ENCODE measurements at places on chromosomes 2 and 18. TPM values are rescaled to one million over a fixed set of nuclear protein-coding genes. Genes with fewer than 3 reads are reported as not detected.

GRCh38 chr2:149346272-149346671 lies 15.9 kb downstream of the LYPD6 start:
- DNase-seq: no peak

The AMER3 gene
- not detected for polyA plus RNA-seq

- DNase-seq: peak; percentile 67
Observed at GRCh38 chr2:215436705-215437565, 1.1 kb upstream of the FN1 start.

DNA sequence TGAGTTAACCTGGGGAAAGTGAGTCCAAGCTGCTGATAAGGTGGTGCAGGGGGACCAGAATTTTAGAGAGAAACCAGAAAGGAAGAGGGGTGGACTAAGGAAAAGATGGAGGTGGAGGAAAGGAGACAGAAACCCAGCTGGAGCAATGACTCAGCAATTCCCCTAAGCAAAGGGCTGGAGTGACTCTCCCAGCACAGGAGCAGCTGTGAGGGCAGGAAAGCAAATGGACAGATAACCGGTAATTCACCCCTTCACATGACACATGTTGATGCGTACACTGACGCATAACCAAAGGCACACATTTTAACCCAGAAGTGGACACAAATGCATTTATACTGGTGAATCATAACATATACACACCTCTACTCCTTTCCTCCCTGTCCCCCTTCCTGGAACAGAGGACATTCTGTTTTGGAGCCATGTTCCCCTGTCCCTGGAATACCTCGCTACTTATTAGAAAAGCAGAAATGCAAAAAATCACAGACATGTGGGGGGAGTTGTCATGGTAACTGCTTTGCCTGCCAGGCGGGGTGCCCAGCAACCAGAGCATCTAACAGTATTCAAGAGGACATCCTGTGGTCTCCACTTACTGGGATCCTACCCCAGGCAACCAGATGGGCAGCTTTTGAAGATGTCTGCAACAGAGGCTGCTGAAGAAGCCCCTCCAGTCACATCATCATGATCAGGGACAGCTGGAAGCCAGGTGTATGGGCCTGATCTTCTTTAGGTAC lies 4.7 kb downstream of the CDK5R2 start:
- DNase-seq: no peak

GRCh38 chr2:36538335-36538734 lies 59.6 kb downstream of the FEZ2 start:
- DNase-seq: peak; percentile 74

The PLB1 gene
- polyA plus RNA-seq: 1.0 TPM

- no peak for DNase-seq
Observed at GRCh38 chr2:180247658-180248057, 240.6 kb upstream of the CWC22 start.

The TUBA4B gene
- 8.7 TPM for polyA plus RNA-seq

- DNase-seq: no peak
Observed at GRCh38 chr18:49892148-49892924, 79.0 kb upstream of the ACAA2 start.

The KRTCAP3 gene
- 50.2 TPM for polyA plus RNA-seq

DNA sequence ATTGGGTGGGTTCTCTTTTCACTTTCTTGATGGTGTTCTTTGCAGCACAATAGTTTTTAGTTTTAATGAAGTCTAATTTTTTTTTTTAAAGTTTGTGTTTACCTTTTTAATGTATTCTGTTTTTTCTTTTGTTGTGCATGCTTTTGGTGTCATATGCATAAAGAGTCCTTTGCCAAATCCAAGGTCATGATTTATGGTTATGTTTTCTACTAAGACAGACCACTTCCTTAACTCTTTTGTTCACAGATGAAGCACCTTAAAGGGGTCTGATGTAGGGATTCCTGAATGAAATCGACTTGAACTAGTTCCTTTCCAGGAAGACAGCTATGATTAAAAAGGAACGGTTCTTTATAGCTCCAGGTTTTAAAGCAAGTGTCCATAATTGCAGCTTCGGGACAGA lies 23.1 kb downstream of the LPIN1 start:
- DNase-seq: no peak

DNA sequence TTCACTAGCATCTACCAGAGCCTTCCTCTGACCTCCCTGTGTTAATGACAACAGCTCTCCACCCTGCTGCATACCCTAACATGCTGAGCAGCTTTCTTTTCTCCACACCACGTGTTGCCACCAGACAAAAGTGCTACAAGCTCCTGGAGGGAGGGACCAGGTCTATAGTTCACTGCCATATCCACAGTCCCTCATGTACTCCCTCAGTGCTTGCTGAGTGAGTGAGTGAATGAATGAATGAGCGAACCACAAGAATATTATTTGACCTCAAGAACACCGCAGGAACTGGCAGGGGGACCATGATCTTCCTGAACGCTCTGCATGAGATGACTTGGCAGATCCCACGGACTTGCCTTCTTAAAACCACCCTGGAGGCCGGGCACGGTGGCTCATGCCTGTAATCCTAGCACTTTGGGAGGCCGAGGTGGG lies 47.4 kb upstream of the CAB39 start:
- no peak for DNase-seq

The AQP12A gene
- polyA plus RNA-seq: not detected

GRCh38 chr2:178718283-178718682 lies 88.9 kb downstream of the TTN start:
- DNase-seq: no peak

The THSD7B gene
- polyA plus RNA-seq: 0.03 TPM

GRCh38 chr2:20604401-20604911 lies 46.4 kb downstream of the HS1BP3 start:
- DNase-seq: no peak

The MEP1B gene
- polyA plus RNA-seq: not detected

GRCh38 chr2:163778045-163778781 lies 42.4 kb upstream of the FIGN start:
- DNase-seq: no peak

The MAP3K2 gene
- polyA plus RNA-seq: 11.6 TPM

- no peak for DNase-seq
Observed at GRCh38 chr2:175817221-175817620, 184.8 kb downstream of the LNPK start.

The CCNT2 gene
- polyA plus RNA-seq: 16.3 TPM

DNA sequence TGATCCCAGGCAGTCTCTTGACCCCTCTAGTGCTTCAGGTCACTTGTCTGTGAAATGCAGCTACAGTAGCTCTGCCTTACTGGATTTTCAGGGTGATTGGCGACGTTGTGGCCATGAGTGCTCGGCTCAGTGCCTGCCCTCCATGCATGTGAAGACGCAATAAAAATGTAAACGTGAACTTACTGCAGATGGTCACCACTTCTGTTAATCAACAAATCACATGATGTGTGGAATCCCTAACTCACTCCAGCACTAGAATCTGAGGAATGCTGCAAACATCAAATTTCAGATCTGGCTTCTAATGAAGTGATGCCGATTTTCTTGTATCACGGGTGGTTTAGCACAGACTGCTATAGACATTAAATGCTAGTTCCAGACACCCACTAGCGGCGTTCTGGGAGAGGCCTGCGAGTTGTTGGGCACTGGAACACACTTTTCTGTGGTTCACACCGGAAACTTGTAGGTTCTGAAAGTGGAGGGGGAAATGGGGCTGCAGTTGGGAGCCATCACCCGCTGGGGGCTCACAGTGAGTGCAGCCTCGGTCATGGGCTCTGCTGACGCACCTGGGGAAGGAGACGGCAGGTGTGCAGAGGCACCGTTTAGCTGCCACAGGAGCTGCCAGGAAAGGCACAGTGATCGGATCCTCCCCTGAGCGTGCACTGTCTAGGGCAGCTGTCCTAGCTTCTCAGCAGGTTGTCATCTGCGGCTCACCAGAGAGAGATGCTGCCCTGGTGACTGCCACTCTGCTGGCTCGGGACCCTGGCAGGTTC lies 6.5 kb downstream of the CNDP1 start:
- DNase-seq: no peak

Data from lung (tissue), 17 donors.